Left colon (tissue), 2 donors: ENCODE measurements at places on chromosomes 2 and 18. TPM values are rescaled to one million over a fixed set of nuclear protein-coding genes. Genes with fewer than 3 reads are reported as not detected.

DNA sequence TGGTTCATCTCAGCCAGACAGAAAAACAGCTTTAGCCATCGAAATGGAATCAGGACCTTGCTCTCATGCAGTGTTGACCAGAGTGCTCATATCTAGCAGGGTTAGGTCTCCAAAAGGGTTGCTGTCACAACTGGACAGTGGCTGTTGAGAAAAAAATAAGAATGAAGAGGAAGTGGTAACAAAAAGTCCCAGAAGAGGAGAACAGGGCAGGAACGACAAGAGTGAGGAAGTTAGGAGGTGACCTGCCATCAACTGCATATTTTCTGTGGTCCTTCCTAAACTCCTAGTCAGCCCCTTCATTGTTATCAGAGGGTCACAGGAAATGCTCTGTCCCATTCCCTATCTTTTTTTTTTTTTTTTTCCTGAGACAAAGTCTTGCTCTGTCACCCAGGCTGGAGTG is 188.1 kb upstream of the LINC00305 start:
- DNase-seq, result no peak

- DNase-seq, result no peak
These were observed 1.6 kb upstream of the ATP9B start for GRCh38 chr18:79067611-79068010.

DNA sequence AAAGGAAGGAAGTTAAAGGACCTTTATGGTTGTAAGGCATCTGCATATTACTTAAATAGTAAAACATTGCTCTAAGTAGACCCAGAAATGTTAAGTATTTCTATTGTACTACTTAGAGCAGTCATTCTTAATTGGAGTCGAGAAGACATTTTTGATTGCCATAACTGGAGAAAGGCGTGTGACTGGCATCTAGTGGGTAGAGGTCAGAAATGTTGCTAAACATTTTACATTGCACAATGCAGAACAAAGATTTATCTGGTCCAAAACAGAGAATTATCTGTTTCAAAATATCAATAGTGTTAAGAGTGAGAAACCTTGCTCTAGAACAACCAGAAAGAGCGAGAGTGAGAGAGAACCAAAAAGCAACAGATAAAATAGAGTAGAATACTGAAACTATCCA is 23.3 kb upstream of the ROCK1 start:
- no peak for DNase-seq

DNA sequence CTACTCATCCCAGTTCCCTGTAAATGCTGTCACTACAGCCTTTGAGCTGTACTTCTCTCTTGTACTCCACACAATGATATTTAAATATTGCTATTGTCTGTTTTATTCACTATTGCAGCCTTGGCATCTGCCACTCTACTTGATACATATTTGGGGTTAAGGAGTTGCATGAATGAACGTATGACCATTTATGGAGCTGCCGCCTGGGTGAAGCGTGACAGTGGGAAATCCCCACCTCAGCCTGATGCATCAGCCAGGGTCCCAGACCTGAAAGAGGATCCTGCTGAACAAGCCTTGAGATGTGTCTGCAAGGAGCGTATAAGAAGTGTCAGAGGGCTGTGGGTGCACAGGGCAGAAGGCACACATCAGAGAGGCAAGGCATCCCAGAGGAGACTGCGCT is 39.1 kb downstream of the MRPL35 start:
- DNase-seq, result no peak

DNA sequence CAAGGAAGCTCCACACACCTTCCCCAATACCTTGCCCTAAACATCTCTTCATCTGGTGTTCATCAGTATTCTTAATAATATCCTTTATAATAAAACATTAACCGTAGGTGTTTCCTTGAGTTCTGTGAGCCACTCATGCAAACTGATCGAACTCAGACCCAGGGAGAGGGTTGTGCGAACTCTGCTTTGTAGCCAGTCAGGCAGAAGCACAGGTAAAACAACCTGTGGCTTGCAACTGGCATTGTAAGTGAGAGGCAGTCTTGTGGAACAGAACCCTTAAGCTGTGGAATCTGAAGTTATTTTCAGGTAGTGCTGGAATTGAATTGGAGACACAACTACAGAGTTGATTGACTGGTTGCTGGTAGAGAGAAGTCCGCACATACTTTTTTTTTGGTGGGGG is 4.7 kb downstream of the BUB1 start:
- DNase-seq, result no peak

The POTEI gene
- 0.08 TPM for total RNA-seq

The SP5 gene
- total RNA-seq, result 1.7 TPM

The RIF1 gene
- 23.5 TPM for total RNA-seq

DNA sequence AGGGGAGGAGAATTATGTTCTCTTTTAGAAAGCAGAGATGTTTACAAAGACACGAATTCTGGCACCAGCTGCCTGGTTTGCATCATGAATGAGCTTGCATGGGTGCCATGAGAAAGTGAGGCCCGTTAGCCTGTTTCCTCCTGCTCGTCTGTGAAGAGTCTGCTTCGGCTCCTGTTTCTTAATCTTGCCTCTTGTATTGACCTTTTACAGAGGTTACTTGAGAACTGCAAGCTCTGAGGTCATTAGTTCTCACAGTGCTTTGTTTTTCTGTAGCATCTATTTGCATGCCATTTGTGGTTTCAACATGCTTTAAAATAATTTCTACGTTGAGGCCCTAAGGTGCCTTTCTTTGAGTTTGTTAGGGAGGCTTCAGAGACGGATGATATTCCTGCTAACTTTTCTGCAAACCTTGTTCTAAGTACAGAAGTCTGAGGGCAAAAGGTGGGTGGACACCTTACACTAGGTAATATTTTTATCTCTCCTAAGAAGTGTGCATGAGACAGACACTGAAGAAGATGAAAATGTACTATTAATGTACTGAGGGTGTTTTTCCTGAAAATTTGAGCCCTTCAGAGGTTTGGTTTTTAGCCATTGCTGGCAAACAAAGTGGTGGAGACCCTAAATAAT is 53.4 kb upstream of the LINC00305 start:
- no peak for DNase-seq

The REG3A gene
- total RNA-seq, result not detected

The MRPL44 gene
- total RNA-seq, result 28.6 TPM

GRCh38 chr2:84971510-84972206 is 697 bp downstream of the KCMF1 start:
- DNase-seq, result peak; percentile 74

DNA sequence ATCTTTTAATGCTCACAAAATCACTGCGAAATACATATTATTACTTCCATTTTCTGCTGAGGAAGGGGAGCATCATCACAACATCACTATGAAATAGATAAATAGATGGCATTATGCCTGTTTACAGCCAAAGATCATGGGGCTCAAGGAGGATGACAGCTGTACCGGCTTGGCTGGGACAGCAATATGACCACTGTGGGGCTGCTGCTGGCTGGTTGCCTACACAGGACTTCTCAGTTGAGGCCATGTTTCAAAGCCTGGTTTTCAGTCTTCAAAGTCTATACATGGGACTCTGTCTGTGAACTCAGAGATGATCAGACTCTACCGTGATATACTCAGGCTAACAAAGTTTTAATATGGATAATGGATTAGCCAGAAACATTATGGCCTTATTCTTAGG is 58.7 kb downstream of the SPATS2L start:
- no peak for DNase-seq
